ENCODE measurements at places on chromosomes 16 and 17.

DNA sequence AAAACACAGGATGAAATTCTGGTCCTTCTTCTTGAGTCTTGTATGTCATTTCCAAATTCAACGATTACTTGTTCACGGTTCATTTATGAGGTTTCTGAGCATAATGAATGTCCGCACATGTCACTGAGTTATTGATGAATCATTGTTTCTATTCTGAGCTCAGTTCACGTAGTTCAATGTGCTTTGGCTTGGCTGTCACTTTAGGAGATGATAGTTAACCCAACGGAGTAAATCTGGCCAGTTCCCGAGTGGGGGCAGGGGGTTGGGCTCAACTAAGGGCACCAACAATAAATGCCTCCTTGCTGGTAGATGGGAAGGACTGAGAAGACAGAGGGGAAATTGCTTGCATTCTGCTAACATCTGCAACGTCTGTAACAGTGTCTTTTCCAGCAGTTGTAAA lies 239.4 kb upstream of the HSBP1 start:
- no peak for DNase-seq

GRCh38 chr17:5976251-5976650 lies 93.9 kb upstream of the WSCD1 start:
- DNase-seq: no peak

DNA sequence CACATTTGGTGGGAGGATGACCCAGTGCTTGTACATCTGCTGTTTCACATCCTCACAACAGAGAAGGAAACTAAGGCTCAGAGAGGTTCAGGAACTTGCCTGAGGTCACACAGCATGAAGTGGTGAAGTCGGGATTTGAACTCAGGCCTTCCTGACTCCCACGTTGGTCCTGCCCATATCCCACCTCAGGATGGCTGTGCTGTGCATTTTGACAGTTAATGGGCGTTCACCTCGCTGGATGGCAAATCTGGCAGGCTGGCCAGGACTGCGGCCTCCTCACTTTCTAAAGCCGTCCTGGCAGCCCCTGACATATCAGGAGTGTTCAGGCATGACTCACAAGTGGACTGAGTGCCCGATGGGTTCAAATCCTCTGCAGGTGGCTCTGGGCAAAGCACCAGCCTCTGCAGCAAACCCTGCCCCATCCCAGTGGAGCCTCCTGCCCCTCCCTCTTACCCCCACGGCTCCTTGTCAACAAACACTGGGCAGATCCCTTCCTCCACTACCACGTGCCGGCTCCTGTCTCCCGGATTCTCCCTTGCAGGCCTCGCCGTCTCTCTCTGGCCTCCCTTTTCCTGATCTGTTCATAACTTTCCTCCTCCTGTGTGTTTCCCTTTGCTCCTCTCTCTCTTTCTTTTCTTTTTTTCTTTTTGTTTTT lies 29.2 kb downstream of the SOCS3 start:
- DNase-seq: no peak

GRCh38 chr17:5769593-5770354 lies 185.5 kb upstream of the NLRP1 start:
- DNase-seq: no peak

DNA sequence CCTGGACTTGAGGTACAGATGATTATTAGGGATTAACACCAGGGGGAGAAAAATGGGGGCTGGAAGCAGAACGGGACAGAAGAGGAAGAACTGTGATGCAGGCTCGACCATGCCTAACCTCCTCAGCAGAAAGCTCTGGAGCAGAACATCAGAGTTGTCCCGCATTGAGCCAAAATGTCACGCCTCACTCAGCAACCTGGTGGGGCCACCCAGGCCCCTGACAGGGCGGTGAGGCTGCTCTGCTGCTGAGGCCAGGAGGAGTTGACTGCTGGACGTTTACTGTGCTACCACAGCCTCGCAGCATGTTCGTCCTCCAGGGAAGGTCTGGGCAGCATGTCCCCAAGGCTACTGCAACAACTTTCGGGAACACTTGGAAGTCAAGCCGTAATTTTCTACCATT lies 6.5 kb upstream of the ULK2 start:
- no peak for DNase-seq

- DNase-seq: no peak
These were observed at the start of gene SPATA32 for GRCh38 chr17:45261577-45262515. TSS of gene SPATA32 (minus strand) at chr17:45262094. CDS start at chr17:45262016, 78 bp downstream.

- peak; percentile 95 for DNase-seq
These were observed at the start of gene RUSF1 for GRCh38 chr16:31507929-31508705. TSS of gene RUSF1 (minus strand) at chr16:31508391. CDS start at chr16:31508373, 18 bp downstream.

GRCh38 chr16:88772871-88773811 lies 11.9 kb downstream of the PIEZO1 start:
- peak; percentile 93 for DNase-seq

GRCh38 chr17:64150237-64151015 lies 20.5 kb upstream of the ERN1 start:
- DNase-seq: peak; percentile 88

- DNase-seq: peak; percentile 68
These were observed 17.9 kb upstream of the BEAN1 start for GRCh38 chr16:66409156-66409555.

DNA sequence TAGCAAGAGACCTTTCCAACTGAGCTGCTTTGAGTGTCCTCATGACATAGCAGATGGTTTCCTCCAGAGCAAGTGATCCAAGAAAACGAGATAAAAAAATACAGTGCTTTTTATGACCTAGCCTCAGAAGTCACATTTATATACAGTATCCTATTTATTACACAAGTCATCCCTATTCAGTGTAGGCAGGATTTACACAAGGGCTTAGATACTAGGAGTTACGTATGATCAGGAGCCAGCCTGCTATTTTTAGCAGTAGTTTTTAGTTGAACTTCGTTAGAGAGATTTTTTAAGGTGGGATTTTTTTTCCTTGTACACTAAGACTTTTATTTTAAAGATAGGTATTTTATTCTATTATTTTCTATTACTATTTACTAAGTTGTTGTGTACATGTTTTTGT lies 58.4 kb downstream of the PHKB start:
- no peak for DNase-seq

Measured in adipocyte (in vitro differentiated cells).